Mucosa of descending colon (tissue), 3 donors: ENCODE measurements at places on chromosomes 6 and 20. TPM values are rescaled to one million over a fixed set of nuclear protein-coding genes. Genes with fewer than 3 reads are reported as not detected.

- DNase-seq, result no peak
Measured at GRCh38 chr20:4795394-4795793, 73.7 kb downstream of the PRND start.

- no peak for DNase-seq
Measured at GRCh38 chr6:5457041-5457440, 195.7 kb downstream of the FARS2 start.

DNA sequence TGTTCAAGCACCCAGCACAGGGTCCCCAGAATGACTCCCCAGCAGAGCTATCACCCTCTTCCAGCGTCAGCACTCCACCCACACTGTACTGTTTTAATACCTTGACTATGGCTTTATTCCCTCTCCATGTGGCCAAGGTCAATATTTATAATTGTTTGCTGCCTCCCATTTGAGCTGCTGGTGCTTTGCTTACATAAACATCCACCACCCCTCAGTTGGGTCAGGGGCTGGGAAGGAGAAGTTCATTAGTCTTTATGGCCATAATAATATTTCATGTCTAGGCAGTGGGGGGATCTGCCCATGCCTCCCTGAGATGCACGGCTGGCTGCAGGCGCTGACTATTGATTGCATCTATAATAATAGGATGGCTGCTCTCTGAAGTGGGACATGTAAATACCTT, 41.8 kb upstream of the SAYSD1 start:
- DNase-seq, result no peak

- no peak for DNase-seq
Measured at GRCh38 chr6:34524971-34525370, 31.2 kb downstream of the SPDEF start.

DNA sequence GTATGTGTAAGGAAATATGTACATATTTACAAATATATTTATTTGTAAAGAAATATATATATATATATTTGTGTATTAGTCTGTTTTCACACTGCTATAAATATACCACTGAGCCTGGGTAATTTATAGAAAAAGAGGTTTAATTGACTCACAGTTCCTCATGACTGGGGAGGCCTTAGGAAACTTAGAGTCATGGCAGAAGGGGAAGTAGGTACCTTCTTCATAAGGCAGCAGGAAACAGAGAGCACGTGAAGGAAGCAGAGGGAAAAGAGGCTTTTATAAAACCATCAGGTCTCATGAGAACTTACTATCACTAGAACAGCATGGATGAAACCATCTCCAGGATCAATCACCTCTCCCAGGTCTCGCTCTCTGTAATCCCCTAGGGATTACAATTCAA, 644.5 kb upstream of the HS3ST5 start:
- no peak for DNase-seq

- no peak for DNase-seq
Measured at GRCh38 chr6:11702500-11703130, 76.0 kb downstream of the ADTRP start.

DNA sequence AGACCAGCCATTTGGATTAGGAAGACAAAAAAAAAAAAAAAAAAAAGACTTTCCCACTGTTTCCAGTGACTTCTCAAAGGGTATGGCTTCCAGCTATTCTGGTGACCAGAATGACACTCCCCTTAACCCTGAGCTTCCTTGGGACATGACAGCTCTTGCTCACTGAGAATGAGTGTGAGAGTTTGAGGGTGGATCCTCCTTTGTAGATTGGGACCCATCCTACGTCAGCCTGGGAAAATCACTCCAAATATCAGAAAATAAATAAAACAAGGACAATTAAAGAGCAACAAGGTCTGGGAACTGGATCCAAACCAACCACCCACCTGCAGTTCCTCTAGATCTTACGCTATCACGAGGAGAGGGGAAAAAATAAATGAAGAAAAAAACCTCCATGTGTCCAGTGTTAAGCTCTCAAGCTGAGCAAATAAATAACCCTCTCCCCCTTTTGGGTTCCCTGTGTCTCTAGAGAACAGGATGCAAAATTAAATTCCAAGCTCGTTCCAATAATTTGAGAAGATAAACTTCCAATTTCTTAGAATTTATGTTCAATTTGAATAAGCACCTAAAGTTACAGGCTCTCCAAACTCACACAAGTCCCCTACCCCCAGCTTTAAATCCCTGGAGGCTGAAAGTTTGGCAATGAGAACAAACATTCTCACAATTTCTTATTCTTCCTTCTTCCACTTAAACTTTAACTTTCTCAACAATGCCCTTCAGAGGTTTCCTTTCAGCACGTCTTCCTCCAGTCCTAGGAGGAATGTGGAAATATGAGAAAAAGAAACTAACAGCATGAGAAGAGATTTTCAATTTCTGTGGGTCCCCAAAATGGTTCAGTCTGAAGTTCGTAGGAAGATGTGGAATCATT, 170.2 kb downstream of the MTFR2 start:
- DNase-seq, result no peak

DNA sequence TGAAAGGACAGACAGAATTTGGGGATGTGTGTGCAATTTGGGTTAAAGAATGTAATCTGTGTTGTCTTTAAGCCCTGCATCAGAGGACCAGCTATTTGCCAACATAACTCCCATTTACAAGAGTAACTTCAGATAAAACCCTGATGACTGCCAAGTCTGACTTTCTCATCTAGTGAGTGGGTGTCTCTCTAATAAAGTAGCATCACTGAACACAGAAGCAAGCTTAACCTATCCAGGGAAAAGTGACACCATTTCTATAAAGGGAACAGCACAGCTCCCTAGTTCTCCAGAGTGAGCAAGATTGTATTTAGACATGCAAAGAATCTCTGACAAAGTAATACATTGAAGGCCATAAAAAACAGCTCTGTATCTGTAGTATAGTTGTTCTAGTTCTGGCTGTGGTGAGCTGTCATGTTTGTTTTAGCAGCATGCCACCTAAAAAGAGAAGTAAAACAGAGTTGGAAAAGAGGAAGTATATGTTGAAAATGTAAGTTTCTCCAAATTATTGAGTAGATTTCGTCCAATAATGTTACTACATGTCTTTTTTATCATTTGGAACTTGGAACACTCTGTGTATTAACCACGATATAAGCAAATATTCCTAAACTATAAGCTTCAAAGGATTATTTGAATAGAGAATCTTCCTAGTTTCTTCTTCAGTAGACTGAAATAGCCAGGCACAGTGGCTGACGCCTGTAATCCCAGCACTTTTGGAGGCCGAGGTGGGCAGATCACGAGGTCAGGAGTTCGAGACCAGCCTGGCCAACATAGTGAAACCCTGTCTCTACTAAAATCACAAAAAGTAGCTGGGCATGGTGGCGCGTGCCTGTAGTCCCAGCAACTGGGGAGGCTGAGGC, 8.8 kb upstream of the PIM1 start:
- no peak for DNase-seq

Gene ZNF512B
- 1.8 TPM for total RNA-seq

Gene TBXT
- not detected for total RNA-seq

Gene KIAA1755
- total RNA-seq, result 3.4 TPM

Gene ID1
- total RNA-seq, result 201 TPM

Gene ARHGAP18
- 24.3 TPM for total RNA-seq
